Stimulated activated CD8-positive, alpha-beta memory T cell treated with anti-CD3 and anti-CD28 coated beads, Interleukin-7, amount 100 ng/mL, for 1 hour (primary cell): ENCODE measurements at places on chromosomes 12 and 14.

- DNase-seq, result no peak
Measured at GRCh38 chr12:128025589-128026245, 241.3 kb upstream of the TMEM132C start.

- DNase-seq, result no peak
Measured at GRCh38 chr12:64030155-64030554, 185.7 kb downstream of the SRGAP1 start.

DNA sequence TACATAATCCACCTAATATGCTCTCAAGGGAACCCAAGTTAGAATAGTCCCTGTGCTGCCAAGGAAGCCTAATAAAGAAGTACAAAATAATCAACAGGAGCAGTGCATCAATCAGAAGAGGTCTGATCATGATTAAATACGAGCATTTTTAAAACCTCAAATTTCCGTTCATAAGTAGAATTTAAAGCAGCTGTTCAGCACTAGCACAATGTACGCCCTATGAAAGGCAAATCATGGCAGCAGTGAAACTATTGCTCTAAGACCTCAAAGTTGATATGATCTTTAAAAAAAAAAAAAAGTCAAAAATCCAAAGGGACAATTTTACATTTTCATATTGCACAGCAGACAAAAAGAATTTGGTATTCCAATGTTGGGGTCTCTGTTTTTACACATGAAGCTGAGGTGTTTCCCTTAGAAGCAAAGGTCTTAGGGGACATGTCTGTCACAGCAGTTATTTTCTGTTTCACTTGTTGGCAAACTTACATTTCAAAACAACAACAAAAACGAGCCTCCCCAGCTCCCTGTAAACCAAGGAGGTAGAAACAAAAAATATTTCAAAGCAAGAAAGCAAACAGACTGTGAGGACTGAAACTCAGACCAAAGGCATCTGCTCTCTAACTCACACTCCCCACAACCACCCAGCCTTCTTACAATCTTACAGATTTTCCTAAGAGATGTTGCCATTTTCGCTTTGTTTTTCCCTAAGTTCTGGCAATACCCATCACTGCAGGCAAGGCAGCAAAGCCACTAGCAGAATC, 28.2 kb downstream of the SOX5 start:
- no peak for DNase-seq

GRCh38 chr12:30969606-30970395, 43.3 kb downstream of the TSPAN11 start:
- no peak for DNase-seq

- no peak for DNase-seq
Measured at GRCh38 chr12:24487606-24488005, 461.3 kb downstream of the BCAT1 start.

DNA sequence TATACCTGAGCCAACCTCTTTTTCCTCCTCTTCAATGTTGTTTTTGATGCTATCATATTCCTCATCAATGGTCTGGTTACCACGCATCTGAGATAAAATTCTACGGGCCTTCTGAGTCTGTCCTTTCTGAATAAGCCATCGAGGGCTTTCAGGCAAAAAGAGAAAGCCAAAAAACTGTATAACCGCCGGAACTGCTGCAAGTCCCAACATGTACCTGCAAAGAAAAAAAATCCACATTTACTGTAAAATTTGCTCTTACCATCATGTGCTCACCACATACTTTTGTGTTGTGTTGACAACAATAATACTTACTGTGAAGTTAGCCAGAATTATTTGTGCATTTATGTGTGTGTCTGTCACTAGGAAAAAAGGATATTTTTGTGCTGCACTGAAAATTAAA, 77.6 kb downstream of the SLC2A13 start:
- no peak for DNase-seq
